Kasumi-1 (cell line): ENCODE measurements at places on chromosomes 5 and 9.

- DNase-seq, result peak; percentile 5
These were observed 17.0 kb downstream of the GRXCR2 start for GRCh38 chr5:145855763-145856267.

DNA sequence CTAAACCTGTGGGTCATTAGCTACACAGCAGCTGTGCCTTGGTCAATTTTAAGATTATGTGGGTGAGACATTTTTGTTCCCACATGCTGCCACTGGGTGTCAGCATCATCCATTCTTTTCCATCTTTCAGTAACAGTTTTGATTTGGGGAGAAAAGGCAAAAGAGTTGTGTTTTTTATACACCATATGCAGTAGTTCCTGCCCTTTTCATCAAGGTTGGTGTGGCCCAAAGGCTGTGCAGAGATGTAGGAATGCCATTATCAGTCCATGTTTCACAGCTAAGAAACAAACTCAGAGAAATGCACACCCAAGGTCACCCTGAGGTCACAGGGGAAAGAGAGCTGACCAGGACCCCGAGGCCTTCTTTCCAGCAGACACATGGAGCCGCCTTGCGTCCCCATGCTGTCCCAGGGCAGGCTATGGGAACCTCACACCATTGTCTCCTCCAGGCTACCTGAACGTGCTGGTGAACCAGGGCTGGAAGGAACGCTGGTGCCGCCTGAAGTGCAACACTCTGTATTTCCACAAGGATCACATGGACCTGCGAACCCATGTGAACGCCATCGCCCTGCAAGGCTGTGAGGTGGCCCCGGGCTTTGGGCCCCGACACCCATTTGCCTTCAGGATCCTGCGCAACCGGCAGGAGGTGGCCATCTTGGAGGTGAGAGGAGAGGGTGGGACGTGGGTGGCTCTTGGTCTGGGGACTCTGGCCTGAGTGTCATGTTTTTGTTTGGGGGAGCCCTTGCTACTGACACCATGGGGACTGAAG, 27.8 kb upstream of the GRPEL2 start:
- peak; percentile 70 for DNase-seq

DNA sequence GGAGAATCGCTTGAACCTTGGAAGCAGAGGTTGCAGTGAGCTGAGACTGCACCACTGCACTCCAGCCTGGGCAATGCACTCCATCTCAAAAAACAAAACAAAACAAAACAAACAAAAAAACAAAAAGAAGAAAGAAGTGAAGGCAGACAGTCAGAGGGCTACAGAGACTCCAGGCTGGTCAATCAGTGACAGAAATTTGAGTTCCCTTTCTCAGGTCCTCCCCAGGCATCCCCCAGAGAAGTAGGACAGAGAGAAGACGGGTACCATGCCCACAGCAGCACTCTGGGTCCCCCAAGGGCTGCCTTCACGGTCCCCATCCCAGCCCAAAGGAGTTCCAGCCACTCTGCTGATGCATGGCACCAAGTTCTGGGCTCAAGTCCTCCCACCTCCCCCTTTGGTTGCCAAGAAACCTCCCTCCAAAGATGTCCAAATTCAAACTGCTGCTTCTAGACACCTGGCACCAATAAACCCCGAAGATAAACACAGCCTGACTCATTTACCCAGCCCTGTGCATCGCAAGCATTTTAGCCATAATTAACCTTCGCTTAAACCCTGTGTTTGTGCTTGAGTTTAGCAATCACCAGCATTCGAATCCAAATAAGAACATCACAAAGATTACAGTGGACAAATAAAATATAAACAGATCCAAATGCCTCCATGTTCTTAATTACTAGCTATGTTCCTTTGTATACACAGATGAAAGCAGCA, 24.0 kb downstream of the SEMA4D start:
- DNase-seq, result no peak

DNA sequence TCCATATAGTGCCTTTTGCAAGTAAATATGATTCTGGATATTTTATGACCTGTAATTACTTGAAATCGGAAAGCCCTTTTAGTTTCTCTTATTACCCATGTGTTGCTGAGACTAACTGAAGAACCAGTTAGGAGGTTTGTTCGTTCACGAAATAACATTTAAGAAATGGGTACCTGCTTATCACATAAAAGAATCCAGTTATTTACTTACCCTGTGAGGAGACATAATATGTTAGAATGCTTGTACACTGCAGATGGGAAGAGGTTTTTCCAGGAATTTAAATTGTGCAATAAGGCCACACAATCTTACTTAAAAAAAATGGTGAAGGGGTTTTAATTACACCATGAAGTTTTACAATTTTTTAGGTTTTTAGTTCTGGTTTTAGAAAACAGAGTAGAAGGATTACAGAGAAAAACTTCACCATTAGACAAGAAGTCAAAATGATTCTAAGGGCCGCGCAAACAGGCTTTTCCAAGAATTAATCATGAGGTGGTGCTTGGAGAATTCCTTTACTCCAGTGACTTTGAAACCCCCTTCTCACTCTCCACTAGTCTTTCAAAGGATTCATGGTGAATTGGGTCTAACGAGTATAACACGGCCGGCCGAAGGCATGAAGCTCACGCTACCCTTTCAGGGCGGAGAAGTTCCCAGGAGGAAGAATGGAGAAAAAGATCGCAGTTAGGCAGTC, 1.1 kb upstream of the PTGER4 start:
- no peak for DNase-seq

DNA sequence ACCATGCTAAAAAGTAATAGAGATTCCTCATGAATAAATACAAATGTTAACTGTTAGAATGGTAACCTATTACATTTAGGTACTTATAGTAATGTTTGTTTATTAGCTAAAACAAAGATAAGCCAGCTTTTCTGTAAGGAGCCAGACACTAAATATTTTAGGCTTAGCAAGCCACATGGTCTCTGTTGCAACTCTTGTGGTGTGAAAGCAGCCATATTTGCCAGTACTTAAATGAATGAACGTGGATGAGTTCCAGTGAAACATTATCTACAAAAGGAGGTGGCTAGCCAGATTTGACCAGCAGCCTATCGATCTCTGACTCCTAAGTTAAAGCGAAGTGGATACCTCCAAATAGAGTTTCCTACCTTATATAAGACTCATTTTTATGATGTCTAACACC, 331.6 kb downstream of the CDH12 start:
- no peak for DNase-seq

- no peak for DNase-seq
These were observed 1.6 kb upstream of the TUT7 start for GRCh38 chr9:86355814-86356213.

DNA sequence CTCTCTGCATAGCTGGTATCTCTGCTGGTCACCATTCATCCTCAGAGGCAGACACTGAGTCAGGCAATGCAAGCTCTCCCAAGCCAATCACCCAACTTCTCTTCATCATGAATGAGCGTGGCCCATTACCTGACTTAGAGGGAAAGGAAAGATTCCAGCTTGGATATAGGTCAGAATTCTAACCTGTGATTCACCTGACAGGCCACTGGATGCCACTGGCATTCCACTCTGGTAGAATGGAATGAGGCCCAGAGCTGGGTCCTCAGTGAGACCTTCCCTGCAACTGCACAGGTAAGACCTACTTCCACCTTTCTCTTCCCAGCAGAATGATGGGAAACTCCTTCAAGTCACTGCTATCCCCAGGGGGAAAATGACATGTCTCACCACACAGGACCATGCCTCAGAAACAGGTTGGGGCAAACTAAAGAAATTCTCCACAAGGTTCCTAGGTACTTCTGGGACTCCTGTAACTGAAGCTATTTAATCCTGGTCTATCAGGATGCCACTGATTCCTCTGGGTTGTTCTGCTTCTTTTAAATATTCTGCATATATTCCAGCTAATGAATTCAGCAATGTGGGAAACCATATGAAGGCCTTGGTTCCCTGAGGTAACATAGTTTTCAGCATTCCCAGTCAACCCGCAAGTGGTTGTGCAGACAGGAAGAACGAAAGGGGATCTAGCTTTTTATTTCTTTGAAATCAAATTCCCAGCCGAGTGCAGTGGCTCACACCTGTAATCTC, 62.0 kb downstream of the SUSD1 start:
- peak; percentile 15 for DNase-seq

DNA sequence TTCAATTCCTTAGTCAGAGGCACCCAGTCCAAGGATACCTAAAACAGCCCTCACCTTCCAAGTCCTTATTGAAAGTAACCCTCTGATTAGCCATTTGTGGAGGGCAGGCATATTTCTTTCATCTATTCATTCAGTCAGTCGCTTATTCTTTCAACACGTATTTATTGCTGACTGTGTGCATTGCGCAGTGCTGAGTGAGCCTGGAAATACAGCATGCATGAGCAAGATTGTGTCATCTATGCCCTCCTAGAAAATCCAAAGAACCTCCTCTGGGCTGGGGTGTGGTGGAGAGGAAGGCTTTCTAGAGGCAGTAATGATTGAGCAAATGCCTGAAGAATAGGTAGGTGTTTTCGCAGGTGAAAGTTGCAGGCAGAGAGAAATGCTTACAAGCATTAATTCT, 8.5 kb upstream of the FEM1C start:
- no peak for DNase-seq

DNA sequence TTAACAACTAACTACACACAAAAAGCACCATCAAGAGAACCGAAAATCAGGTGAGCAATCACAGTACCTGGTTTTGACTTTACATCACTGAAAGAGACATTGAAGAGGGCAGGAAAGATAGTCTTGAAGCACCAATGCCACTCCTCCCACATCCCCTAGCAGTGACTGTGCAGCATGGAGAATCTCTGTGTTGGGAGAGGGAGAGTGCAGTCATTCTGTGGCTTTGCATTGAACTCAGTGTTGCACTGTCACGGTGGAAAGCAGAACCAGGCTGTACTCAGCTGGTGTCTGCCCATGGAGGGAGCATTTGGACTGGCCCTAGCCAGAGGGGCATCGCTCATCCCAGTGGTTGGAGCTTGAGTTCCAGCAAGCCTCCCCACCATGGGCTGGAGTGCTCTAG, 40.4 kb downstream of the C5 start:
- DNase-seq, result no peak

- DNase-seq, result no peak
These were observed 382.1 kb downstream of the KDM4C start for GRCh38 chr9:7139886-7140285.

- no peak for DNase-seq
These were observed 33.7 kb downstream of the BICD2 start for GRCh38 chr9:92730897-92731296.
